COR-L47 (cell line): ENCODE measurements at places on chromosomes 7 and 10.

- DNase-seq = no peak
Measured at GRCh38 chr10:79980711-79981110, 31.8 kb upstream of the SFTPD start.

- DNase-seq = no peak
Measured at GRCh38 chr7:110105840-110106239, 985.1 kb upstream of the LRRN3 start.

DNA sequence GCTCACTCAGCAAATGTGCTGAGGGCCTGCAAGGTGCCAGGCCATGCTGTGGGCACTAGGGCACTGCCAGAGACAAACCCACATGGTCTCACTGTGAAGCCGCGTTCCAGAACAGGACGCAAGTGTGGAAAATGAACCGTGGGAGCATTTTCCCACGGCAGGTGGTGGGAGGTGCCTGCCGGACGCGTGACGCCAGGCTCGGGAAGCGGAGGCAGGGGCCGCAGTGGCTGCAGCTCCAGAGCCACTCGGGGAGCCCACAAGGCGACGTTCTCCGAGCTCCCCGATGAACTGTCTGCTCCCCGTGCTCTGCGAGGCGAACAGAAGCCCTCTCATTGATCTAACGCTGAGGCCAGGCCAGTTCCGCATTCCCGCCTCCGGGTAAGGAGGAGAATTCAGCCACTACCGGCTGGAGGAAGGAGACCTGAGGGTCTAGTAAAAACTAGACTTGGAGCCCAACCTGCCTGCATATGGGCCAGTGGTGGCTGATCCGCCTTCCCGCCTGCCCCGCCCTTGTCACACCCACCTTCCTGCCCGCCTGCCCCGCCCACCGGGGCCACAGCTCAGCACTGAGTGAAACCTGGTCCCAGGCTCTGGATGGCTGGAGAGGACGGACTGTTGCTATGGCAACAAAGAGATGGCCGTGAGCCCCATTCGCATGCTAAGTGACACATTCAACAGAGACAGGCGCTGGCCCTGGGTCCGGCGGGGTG, 13.1 kb downstream of the ADGRA1 start:
- no peak for DNase-seq

DNA sequence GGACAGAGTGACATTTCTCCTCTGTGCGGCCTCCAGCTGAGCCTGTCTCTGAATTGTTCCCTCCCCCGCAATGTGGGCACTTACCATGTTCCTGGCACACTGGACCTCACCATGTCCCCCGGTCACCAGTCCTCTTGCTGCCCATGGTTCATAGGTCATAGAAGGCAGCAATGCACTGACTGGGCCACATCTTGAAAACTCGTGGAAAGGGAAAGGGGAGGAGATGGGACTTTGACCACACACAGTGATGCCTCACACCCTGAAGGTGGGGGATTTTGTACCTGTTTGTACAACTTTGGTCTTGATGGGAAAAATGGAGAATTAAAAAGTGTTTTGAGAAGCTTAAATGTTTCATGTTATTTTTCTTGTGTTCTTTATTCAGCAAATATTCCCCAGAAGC, 61.7 kb upstream of the LRGUK start:
- no peak for DNase-seq

- no peak for DNase-seq
Measured at GRCh38 chr10:96279191-96279641, 7.8 kb upstream of the BLNK start.

GRCh38 chr7:40402661-40403060, 267.9 kb downstream of the SUGCT start:
- DNase-seq = no peak

GRCh38 chr10:102997998-102998397, 79.9 kb downstream of the CNNM2 start:
- DNase-seq = no peak

DNA sequence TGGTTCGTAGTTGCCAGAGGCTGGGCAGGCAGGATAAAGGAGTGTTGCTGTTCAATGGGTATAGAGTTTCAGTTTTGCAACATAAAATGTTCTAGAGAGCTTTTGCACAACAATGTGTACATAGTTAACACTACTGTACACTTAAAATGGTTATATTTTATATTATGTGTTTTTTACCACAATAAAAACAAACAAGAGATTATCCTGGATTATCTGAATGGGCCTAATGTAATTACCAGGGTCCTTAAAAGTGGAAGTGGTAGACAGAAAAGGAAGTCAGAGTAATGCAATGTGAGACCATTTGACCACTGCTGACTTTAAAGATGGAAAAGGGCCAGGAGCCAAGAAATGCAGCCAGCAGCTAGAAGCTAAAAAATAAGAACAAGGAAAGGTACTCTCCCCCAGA, 159.7 kb downstream of the SGMS1 start:
- no peak for DNase-seq

GRCh38 chr7:21215307-21215706, 212.6 kb upstream of the SP4 start:
- no peak for DNase-seq

- no peak for DNase-seq
Measured at GRCh38 chr7:64544010-64544409, 18.9 kb downstream of the ZNF680 start.

GRCh38 chr10:19892270-19892669, 76.0 kb downstream of the PLXDC2 start:
- DNase-seq = no peak

DNA sequence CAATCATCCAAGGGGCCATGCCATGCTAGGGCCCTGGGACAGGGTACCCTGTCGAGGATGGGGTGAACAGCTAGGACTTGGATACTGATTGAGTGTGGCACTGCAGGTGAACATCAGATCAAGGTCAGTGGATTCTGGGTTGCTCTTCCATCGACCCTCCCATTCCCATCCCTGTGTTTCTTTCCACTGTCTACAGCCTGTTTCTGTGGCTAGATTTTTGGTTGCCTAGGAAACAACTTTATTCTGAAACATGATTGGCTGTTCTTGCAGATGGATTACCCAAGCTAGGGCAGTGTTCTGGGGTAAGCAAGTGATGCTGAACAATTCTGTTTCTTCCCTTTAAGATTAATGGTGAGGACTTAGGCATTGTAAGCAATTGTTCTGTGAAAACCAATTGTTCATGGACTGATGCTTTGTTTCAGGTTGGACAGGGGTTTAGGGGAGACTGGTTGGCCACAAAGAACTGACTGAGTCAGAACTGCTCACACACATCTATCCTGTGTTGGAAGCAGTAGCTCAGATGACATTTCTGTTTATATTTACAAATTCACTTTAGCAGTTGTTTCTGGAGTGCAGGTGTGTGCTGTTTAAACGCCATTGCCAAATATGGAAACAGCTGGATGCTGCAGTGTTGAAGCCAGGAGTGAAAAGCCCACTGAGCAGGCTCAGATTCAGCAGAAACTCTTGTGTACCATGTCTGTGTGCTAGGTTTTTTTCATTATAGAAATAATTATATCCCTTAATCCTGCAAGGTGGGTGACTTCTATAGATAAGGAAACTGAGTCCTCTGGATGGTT, 102.3 kb upstream of the BTBD16 start:
- DNase-seq = no peak

DNA sequence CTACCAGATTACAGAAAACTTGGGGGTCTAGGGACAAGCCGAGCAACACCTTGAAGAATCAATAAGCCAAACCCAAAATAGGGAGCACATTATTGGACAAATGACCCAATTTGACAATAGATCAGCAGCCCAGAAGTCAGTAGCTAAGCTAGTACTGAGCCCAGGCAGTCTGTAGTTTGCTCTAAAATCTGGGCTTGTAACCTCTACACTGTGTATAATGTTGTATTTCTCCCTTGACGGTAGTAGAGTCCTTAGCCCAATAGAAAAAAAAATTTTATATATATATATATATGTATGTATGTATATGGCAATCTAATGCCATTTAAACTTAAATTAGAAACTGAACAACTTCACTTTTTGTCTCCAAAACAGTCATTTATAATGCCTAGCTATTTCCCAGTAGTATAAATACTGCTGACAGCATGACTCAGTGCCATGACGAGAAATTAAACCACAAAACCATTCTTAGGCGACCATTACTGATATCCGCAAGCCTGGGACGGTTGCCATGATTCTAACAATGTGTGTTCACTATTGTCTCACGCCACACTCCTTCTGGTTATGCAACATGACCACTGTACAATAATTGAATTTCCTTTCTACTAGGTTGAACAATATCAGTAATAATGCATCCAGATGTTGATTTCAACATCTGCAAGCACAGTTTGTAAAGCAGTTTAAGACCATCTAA, 110.5 kb downstream of the IPMK start:
- no peak for DNase-seq

GRCh38 chr7:91656541-91657482, 223.7 kb downstream of the MTERF1 start:
- DNase-seq = no peak

DNA sequence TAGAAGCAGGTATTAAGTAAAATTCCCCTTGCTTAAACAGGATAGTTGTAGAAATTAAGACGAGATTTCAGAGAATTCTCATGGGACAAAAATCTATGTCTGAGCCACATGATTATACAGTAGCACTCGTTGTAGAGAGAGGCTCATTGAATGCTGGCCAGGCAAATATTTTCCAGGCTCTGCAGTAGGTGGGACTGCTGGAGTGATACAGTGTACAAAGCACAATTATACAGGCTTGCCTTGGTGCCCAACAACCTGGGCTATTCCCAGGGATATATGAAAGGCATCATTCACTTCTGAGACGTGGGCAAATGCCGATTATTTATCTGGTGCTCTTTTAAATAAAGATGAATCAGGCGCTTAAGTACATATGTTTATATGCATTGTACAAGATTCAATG, 380.6 kb downstream of the PHTF2 start:
- DNase-seq = no peak

GRCh38 chr7:100486753-100487446, 3.2 kb downstream of the NYAP1 start:
- DNase-seq = peak; percentile 16

GRCh38 chr7:29990931-29991330, 1.3 kb upstream of the SCRN1 start:
- no peak for DNase-seq

DNA sequence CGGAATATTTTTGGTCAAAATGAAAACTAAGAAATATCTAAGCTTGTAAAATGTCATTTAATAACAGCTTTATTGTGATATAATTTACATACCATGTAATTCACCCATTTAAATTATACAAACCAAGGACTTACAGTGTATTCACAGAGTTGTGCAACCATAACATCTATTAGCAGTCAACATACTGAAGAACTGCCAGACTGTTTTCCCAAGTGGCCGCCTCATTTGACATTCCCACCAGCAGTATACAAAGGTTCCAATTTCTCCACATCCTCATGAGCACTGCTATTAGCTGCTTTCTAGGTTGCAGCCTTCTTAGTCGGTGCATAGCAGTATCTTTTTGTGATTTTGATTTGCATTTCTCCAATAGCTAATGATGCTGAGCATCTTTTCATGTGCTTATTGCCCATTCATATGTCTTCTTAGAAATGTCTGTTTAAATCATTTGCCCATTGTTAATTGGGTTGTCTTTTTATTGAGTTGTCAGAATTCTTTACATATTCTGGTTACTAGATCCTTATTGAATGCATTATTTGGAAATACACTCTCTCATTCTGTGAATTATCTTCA, 153.0 kb upstream of the FGFR2 start:
- DNase-seq = no peak

- no peak for DNase-seq
Measured at GRCh38 chr10:16728266-16728665, 89.0 kb downstream of the RSU1 start.

- no peak for DNase-seq
Measured at GRCh38 chr7:25594728-25595127, 366.4 kb upstream of the NPVF start.

DNA sequence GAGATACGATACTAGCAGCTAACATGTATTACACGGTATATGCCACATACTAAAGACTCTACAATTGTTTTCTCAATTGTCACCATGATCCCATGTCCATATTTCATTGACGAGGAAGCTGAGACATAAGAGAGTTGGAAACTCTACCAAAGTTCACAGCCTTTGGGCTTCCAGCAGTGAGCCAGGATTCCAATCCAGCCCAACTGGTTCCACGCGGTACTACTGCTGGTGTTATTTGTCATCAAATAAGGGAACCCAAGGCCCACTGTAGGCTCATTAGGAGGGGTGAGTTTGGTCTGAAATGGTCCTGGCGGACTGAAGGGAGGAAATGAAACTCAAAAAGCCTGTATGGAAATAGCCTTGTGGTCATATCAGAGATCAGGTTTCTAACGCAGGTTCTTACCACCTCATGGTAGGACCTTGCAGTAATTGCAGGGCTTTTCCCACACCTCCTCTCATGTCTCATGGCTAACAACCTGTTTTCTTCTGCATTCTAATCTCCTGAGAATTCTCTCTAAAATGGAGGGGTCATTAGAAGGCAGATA, 814.6 kb downstream of the LRMDA start:
- no peak for DNase-seq

GRCh38 chr10:49512121-49512809, 26.7 kb downstream of the ERCC6 start:
- DNase-seq = no peak

- no peak for DNase-seq
Measured at GRCh38 chr7:158019726-158020705, 567.6 kb downstream of the PTPRN2 start.

- no peak for DNase-seq
Measured at GRCh38 chr10:42956045-42956444, 120.8 kb upstream of the RET start.

DNA sequence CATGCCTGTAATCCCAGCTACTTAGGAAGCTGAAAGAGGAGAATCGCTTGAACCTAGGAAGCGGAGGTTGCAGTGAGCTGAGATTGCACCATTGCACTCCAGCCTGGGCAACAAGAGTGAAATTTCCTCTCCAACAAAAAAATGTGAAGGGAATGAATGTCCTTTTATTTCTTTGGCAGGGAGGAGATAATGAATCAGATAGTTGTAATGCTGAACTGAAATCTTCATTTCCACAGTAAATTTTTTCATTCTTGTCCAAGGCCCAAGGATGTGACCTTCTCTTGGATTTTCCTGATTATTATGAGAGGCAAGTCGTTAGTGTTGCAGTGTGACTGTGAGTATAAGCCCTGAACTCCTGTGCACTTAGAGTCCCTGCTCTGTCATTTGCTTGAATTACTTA, 13.6 kb downstream of the STAMBPL1 start:
- DNase-seq = no peak

GRCh38 chr10:128468462-128468861, 342.2 kb upstream of the MKI67 start:
- DNase-seq = no peak
